NCI-H1694 (cell line): ENCODE measurements at places on chromosomes 5 and 9.

DNA sequence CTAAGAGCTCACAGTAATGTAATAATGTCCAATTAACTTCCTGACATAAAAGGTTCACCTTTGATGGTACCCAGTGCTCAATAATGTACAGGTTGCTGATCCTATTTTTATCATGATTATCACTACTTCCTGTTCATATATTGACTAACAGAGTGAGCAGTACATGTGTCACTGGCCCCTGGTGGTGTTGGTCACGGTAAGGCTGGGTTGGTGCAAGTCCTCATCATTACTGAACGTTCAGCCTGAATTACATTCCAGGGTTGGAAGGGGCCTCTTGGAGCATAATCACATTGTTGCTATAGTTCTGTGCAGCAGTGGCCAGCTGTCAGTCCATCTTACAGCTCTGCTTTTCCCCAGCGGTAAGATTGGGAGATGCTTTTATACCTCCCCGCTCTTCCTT, 24.2 kb upstream of the CKMT2 start:
- DNase-seq, result no peak

DNA sequence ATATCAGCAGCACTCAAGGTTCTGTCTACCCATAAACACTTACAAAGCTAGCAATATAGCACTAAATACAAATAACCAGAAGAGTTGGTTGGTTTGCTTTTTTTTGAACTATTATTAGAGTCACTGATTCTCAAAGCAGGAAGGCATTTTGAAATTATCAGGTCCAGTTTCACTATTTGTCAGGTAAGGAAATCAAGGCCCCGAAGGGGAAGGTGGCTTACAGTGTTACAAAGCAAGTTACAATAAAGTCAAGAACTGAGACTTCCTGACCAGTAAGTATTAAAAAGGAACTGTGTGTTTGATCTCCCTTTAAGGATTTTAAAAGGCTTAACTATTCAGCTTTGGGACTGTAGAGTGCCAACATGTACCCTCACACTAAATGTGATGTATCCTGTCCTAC, 10.8 kb downstream of the C5orf15 start:
- no peak for DNase-seq

- no peak for DNase-seq
Observed at GRCh38 chr9:124805186-124805585, 28.3 kb downstream of the OLFML2A start.

GRCh38 chr9:123039617-123040219, 6.3 kb downstream of the GPR21 start:
- no peak for DNase-seq

DNA sequence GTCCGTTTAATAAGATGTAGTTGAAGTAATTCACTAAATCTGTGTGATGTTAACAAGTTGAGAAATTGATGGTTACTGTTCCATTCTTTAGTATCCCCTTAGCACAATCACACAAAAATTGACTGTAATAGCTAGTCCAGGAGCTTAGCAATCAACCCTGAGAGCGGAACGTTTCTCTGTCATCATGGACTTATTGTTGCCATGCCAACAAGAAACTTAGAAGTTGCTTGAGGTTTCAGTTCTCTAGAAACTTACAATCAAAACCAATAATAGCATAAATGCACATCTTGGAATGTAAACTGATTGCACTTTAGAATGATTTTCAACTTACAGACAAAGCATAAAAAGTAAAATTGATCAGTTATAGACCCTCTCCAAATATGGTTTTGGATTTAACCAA, 125.4 kb upstream of the ANKH start:
- no peak for DNase-seq

DNA sequence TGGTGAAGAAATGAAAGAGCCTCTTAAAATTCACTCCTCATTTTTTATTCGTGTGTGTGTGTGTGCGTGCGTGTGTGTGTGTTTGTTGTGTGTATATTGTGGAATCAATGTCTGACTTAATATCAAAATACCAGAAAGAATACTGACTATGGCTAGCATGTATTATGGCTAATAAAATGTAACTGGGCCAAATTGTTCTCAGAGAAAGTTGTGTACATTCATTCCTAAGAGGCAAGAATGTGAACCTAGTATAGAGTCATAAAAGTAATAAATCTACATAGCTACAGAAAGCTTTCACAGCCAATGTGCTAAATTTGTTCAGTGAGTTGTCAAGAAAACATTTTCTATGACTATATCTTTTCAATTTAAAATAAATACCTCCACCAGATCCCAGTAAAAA, 211.5 kb downstream of the EBF1 start:
- DNase-seq, result no peak
